ENCODE measurements at places on chromosomes 12 and 14.

GRCh38 chr14:81007131-81007530, 51.7 kb downstream of the TSHR start:
- no peak for DNase-seq

DNA sequence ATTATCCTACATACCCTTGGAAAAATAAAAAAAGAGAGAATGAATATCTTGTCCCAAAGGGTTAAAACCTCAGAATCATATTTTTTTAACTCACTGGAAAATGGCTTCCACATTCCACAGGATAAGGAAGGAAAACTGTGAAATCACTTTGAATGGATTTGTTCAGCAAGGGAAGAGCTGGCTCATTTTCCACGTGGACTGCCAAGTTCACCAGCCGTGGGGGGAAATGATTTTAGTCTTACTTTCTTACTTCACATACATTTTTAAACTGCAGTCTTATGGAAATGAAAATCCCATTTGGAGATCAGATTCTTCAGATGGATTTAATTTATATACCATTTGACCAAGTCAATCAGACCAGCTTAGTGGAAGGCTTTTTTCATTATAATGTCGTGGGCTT, 29.9 kb upstream of the AEBP2 start:
- no peak for DNase-seq

GRCh38 chr12:26953447-26953846, 15.2 kb downstream of the FGFR1OP2 start:
- no peak for DNase-seq

GRCh38 chr14:95294320-95294719, 25.4 kb downstream of the CLMN start:
- DNase-seq = no peak

DNA sequence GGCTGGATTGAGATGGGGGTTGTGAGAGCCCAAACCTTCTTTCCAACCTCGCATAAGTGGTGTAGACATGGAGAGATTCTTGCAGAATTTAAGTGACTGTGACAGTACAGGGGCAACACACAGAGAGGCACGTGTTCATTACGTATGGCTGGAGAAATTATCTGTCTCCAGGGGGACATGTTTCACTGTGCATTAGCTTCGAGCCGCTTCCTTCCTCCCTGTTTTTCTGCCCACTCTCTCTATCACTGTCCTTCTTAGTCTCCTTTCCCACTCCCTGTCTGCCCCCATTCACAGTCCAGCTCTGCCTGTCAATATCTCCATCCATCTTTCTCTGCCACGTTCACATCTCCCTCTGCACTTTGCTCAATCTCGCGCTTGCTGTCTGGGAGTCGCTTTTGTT, 11.5 kb upstream of the C14orf93 start:
- no peak for DNase-seq

DNA sequence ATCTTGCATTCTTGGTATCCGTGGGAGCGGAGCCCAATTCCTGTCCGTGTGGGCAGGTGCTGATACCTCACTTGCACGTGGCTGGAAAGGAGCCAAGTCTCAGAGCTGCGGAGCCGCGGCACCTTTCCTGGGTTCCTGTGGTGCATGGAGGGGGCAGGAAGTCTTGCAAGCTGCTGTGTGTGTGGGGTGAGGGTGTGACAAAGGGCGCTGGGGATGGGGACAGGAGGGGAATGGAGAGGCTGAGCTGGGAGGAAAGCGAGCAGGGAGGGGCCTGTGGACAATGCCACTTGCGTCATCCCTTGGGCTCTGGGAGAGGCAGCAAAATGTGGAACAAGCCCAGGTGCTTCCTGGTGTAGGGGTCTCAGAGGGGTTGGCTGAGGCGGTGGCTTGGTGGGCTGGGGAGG, 86.7 kb downstream of the CALM1 start:
- DNase-seq = no peak

DNA sequence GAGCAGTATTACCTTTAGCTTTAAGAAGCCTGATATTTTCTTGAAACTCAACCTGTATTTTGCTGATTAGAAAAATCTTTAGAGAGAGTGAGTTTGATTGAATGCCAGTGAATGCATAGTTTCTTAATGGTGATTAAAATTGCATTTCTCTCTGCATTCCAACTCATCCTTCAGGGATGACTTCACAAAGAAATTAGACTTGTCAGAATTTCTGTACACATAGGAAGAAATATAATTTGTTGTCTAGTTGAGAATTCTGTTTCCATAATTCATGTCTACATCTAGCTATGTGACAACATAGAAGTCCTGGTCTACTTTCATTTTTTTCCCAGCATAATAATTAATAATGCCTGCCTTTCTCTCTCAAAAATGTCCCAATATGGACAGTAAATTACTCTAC, 136.6 kb downstream of the OTOGL start:
- DNase-seq = no peak

GRCh38 chr14:89572596-89573398, 155.8 kb upstream of the FOXN3 start:
- no peak for DNase-seq

GRCh38 chr12:83161456-83161855, 474.8 kb downstream of the TMTC2 start:
- DNase-seq = no peak

- no peak for DNase-seq
Measured at GRCh38 chr14:100857923-100858837, 32.3 kb downstream of the MEG3 start.

GRCh38 chr12:124497039-124497438, 70.4 kb downstream of the NCOR2 start:
- no peak for DNase-seq

- DNase-seq = no peak
Measured at GRCh38 chr14:98608071-98609060, 663.6 kb downstream of the BCL11B start.

- DNase-seq = no peak
Measured at GRCh38 chr12:112463478-112463877, 44.7 kb downstream of the PTPN11 start.

DNA sequence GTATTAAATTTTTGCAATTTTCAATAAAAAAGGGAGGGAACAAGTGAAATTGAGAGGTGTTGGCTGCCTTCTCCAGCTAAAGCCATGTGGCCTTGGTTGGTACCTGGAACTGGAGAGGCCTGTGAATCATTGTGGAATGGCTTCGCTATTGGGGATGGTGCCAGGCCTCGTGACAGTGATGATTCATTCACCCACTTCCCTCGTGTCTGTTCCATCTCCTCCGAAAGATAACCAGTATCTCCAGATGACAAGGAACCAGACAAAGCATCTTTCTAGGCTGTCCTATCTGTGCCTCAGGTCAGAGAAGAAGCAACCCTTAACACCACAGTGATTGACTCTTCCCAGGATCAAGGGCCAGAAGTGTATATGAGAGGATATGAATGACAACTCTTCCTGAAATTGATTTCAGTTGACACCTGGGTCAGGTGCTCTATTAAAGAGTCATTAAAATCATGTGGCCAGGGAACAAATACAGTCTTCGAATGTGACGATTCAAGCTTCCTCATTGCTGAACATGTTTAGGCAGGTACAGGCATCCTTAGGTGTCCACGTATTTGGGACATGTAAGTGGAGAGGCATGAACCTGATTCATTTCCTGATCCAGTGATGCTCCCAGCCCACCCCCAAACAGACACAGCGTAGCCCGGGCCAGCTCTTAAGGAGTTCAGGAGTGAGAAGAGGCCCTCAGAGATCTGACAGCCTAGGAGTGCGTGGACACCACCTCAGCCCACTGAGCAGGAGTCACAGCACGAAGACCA, at the start of gene RNASE7:
Gene RNASE7 (plus strand): TSS at position 687 of the 758 bp plus-strand sequence. CDS start 631 bp downstream, outside the sequence.
- no peak for DNase-seq

GRCh38 chr14:38342803-38343202, 86.9 kb upstream of the CLEC14A start:
- DNase-seq = no peak

- DNase-seq = no peak
Measured at GRCh38 chr12:92529944-92530343, 172.8 kb upstream of the PLEKHG7 start.

GRCh38 chr14:76753541-76754198, 7.6 kb upstream of the VASH1 start:
- no peak for DNase-seq

DNA sequence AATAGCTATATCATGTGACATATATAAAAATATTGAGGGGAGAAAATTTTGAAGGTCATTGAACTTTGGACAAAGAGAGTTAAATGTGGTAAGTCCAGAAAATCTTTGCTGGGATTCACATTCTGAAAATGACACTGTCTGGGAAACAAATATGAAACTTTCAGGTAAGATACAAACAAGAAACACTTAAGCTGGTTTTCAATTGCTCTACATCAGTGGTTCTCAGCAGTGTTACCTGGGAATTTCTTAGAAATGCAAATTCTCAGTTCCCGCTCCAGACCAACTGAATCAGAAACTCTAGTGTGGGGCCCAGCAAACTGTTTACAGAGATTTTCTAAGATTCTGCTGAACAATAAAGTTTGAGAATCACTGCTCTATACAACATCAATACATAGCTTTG, 3.6 kb upstream of the CDK17 start:
- no peak for DNase-seq

DNA sequence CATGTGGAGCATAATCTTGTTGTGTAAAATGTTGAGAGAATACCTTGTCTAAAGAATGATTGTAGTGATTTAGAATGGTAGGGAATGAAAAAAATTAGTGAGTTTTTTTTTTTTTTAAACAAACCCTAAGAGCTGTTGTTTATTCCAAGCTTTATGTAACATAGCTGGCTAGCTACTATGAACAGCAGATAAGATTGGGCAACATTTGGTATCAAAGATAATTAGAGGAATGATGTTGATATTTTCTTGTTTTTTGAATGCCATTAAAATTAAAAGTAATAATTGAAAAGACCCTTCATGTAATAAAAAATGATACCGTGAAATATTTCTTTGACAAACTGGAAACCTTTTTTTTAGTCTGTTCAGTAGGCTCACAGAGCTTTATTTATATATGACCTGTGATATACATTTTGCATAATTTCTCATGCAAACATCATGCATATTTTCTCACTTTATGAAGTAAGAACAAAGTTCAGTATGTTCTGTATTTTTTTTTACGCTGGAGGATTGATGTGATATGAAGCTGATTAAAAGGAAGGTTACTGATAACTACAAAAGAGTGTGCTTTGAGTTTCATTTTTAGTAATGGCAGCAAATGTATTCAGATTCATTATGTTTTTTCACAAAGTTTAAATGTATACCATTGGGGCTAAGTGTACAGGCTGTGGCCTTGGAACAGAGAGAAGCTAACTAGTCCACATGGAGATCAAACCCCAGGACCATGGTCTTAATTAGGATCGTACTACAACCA, 8.1 kb downstream of the CPSF6 start:
- no peak for DNase-seq

DNA sequence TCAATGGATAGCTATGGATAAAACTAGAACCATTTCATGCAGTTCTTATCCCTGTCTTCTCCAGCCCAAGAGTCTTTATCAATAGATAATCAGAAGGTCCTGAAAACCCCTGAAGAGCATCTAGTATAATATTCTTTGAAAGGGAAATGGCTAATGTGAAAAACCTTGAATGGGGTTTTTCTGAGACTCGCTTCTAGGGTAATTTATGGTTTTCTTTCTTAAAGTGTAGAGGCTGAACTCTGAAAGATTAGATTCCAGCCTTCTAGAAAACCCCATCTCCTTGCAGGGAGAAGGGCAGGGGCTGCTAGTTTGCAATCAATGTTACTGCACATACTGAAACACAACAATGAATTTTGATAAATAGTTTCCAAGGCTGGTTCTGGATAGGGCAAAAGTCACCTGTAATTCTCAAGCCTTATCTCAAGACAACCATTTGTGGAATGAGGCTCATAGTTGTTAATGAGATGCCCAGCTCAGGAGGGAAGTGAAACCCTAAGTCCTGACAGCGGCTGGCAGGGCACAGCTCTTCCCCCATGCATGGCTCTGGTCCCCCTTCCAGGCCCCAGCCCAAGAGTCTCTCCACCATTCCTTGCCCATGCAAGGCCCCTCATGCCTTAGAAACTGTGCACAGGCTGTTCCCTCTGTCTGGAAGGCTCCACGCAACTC, 33.7 kb upstream of the PYGL start:
- no peak for DNase-seq

GRCh38 chr14:51868405-51868804, 8.0 kb downstream of the GNG2 start:
- DNase-seq = no peak

DNA sequence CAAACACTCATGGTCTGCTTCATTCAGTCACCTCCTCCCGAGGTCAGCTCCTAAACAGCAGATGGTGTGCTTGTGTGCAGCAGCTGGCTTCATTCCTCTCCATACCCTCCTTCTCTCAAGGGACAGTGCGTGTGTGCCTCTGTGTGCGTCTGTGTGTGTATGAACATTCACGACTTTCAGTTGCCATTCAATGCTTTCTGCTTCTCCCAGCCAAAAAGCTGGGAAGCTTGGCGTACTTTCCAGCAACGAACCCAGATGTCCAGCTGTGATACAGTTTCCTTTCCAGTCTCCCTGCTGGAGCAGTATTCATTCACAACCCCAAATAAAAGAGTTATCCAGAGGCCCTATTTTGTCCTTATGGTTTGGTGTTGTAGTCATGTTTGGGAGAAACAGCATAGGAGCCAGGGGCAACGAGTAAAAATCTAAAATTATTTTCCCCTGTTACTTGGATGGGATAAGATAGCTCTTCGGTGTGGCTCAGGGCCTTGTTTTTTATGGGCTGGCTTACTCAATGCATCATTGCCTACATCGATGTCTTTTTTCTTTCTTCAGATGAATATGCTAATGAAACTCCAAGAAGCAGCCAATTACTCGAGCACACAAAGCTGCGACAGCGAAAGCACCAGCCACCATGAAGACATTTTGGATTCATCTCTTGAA, 379.3 kb downstream of the NAV3 start:
- peak; percentile 90 for DNase-seq

GRCh38 chr12:117309276-117309925, 52.0 kb downstream of the NOS1 start:
- DNase-seq = no peak

DNA sequence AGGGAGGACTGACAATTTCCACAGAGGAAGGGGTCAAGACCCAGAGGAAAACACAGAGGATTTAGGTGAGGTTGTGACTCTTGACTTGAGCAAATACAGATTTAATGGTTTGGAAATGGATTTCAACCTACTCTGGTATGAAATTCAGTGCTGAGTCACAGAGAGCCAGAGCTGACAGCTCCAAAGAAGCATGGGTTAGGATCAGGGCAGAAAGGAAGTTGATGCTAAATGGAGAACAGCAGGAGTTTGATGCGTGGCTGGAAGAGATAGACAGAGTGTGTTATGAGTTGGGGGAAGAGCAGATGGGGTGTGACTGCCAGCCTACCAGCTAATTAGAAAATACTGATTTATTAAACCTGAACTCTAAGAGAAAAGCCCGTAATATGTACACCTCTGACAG, 272.6 kb downstream of the FOXG1 start:
- no peak for DNase-seq

DNA sequence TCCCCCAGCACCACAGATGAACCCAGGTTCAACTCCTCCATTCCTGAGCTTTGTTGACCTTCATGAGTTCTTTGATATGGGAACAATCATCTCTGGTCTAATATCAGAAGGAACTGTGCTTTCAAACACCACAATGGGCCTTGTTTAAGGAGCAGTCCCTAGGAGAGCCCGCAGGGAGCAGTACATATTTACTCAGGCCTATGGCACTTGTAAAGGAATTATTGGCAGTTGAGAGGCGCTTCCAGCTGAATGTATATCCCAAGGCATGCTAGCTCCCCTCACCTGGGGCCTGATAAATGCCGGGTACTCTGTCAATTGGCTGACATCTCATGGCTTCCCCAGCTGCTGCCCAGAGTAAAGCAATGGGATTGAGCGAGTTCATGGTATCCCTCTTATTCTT, 76.2 kb downstream of the ZFP36L1 start:
- DNase-seq = no peak

Measured in NCI-H187 (cell line).